HuH-7 (cell line): ENCODE measurements at places on chromosomes 4 and X.

- no peak for DNase-seq
Observed at GRCh38 chrX:17040711-17041110, 94.3 kb downstream of the REPS2 start.

- no peak for DNase-seq
Observed at GRCh38 chrX:31547416-31547815, 475.6 kb upstream of the FTHL17 start.

DNA sequence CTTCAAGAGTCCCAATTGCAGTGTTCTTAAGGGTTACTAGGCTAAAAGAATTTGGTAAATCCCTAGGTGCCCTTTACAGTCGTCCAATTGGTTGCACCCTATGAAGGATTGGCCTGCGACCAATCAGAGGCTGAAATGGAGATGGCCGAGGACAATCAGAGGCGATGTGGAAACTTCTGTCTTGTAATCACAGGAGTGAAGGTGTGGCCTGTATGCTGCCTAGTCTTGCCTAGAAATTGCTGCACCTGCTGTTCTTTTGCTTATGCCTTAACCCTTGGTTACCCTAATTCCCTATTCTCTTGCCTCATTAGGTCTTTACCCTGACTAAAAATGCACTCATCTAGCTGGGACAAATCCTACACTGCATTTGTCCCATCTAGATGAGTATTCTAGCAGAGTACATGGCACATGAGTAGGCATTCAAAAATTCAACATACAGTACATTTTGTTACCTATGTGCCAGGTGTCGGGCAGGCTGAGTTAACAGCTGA is 1.0 kb upstream of the DCK start:
- DNase-seq, result no peak

DNA sequence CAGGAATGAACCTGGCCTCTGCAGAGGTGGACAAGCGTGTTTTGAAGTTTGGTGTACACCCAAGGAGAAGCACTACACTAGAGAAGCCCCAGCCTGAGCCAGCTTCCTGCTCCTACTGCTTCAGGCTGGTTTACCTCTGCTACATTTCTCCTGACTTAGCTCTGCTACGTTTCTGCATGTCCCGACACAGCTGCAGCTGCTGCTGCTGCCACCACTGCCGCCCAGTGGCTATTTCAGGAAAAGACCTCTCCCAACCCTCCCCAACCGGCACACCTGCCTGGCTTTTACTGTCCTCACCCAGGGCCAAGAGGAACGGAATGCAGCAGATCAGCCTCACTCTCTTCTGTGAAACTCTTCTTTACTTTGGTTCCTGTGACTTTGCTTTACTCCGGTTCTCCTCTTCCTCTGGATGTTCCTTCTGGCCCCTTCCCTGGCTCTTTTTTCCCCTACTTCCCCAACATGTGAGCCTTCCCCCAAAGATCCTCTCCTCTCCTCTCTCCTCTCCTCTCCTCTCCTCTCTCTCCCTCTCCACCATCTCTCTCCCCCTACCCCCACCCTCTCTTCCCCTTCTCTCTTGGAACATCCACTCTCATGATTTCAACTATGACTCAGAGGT is 3.1 kb upstream of the P2RY4 start:
- peak; percentile 57 for DNase-seq

DNA sequence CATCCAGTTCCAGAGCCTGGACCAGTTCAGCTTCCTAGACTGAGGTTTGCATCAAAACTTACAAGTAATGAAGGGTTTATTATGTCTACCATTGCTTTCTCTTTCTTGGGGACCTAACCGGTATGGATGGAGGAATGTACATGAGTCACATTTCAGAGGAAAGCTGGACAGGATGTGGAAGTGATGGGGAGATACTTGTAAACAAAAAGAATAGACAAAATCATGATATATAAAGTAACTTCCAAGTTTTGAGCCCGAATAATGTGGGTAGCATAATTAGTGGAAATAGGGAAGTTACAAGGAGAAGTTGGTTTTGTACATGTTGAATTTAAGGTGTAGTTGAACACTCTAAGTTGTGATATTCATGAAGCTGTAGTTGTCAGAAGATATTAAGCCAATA is 15.0 kb downstream of the FNIP2 start:
- DNase-seq, result no peak

DNA sequence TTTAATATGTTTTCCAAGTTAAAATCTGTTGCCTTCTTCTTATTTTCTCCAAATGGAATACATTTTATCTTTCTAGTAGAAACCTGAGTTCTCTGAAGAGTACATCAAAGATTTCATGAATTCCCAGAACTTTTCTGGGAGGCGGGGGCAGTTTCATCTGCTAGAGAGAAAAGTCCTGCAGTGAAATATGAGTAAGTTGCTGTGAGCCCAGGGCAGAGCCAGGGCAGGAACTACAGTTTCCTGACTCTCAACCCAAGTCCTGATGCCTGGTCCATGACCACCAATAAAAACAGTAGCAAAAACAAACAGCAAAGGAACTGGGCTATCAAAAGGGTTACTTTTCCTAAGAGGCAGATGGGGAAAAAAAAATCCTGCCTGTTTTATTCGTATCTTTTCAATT is 239.4 kb upstream of the CTSO start:
- DNase-seq, result no peak

DNA sequence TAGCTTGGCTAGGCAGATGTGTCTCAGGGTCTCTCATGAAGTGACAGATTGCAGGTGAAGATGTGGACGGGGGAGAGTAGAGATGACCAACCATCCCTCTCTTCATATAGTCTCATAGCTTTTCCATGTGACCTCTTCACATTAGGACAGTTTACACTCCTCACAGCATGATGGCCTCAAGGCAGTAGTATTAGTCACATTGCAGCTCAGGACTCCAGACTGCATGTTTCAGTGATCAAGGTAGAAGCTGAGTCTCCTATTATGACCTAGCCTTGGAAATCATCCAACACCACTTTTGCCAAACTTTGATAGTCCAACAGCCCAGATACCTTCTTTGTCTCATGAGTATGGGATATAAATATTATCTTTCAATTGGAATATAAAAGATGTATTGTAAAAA is 147.7 kb downstream of the GASK1B start:
- DNase-seq, result no peak

DNA sequence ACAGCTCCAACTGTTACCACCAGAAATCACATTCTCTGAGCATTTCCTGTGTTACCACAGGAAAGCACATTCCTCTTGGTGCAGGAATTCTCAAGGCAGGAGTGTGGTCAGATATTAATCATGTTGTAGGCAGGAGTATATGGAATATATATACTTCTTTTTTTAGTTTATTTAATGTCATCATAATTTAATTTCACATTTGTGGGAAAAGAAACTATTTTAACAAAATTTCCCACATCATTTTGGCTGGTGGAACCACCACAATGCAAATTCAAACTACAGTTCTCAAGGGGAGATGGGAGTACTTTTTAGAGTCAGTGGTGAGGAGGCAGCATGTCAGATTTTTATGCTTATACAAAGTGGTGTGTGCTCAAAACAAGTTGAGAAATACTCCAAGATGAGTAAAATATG is 139.0 kb downstream of the ATP10D start:
- DNase-seq, result no peak

- no peak for DNase-seq
Observed at GRCh38 chr4:82403725-82404124, 26.5 kb downstream of the HNRNPDL start.

DNA sequence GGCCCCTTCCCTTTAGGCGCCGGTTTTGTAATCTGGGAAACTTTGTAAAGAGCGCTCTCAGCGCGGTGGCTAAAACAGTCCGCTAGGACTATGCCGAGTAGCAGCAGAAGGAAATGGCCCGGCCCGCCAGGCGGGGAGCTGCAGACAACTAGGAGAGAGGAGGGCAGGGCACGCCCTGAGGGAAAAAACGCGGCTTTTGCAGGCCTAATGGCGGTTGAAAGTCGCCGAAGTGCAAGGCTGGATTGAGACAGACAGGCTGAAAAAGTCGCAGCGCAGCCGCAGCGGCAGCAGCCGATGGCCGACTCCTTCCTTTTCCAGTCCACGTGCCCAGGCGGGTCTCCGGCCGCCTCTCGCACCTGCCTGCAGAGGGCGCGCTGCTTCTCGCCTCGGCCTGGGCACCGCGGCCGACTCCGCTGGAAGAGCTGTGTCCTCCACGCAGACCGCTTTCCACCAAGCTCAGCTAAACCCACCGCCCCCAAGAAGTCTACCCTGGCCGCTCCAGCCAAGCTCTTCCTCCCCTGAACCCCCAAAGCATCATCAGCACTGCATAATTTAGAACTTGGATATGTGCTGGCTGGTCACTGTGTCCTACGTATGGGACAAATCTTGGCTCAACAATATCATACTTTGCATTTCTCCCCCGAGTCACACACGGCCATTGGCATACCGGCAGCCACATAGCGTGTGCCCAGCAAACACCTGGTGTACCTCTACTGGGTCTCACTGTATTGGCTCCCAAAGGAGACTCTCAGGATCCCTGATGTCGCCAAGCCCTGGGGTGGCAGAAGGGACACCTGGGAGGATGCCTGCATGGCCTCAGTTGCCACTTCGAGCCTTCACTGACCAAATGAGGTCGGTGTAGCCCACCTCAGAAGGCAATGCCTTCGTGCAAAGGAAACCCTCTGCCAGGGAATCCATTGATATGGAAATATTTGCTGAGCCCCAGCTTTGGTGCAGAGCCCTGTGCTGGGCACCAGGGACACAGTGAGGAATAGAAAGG is 14.5 kb downstream of the SLC25A5 start:
- peak; percentile 72 for DNase-seq

GRCh38 chrX:39577985-39578869 is 519.5 kb downstream of the BCOR start:
- DNase-seq, result no peak

GRCh38 chr4:45280121-45280520 is 553.8 kb upstream of the GNPDA2 start:
- no peak for DNase-seq

DNA sequence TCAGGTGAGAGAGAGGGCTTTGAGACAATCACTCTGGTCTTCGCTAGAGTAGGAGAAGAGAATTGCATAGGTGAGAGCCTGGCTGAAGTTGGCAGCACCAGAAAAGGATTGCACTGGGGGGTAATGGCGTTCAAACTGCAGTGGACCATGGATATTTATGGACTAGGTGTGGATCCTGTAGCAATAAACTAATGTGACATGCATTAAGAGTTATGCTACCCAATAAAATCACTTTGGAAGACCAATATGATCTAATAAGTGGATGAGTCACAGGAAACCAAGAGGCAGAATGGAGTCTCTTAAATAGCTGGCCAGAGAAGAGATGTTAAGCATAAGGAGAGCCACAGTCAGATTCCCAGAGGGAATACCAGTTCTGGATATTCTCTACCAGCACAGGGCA is 259.8 kb downstream of the FBXO8 start:
- no peak for DNase-seq
